ENCODE measurements at places on chromosomes 12 and 14.

DNA sequence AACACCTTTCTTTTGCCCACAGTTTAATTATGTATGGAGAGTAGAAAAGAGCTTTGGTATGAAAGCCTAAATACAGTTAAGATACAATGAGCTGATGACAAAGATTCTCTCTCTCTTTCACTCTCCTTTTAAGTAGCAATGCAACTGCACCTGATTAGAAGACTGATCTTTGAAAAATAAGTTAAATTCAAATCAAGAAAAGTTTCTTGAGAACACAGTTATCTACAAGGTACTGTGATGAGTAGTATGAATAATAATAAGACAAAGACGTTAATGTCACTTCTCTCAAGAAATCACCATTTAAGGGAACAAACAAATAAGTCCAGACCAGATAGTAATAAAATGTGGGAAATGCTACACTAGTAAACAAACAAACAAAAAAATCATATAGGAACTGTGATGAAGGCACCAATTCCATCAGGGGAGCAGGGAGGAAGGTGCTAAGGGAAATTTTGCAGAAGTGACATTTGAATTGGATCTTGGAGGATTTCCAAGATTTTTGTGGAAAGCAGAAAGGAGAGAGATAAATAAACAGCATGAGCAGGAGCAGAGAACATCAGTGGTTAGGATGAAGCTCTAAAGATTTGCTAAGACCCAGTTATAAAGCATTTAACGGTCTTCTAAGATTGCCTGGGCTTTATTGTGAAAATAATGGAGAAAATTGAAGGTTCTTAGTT is 65.2 kb upstream of the STK38L start:
- DNase-seq, result no peak

DNA sequence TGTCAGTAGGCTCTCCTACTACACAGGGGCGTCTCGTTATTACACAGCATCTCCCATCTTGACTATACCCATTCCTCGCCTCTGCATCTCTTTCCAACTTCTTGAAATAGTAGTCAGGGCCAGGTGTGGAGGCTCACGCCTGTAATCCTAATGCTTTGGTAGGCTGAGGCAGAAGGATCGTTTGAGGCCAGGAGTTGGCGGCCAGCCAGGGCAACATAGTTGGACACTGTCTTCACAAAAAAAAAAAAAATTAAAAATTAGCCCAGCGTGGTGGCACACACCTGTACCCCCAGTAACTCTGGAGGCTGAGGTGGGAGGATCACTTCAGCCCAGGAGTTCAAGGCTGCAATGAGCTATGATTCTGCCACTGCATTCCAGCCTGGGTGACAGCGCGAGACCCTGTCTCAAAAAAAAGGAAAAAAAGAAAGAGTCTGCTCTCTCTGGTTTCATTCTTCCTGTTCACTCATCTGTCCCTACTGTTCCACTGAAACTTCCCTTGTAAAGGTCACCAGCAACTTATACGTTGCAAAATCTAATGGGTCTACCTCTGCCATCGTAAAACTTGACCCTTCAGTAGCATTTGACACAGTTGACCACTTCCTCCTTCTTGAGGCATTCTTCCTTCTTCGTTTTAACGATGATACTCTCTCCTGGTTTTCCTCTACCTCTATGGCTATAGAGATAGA is 41.0 kb upstream of the PTGR2 start:
- no peak for DNase-seq

- no peak for DNase-seq
These were observed 903.6 kb upstream of the TMEM132C start for GRCh38 chr12:127363392-127363791.

DNA sequence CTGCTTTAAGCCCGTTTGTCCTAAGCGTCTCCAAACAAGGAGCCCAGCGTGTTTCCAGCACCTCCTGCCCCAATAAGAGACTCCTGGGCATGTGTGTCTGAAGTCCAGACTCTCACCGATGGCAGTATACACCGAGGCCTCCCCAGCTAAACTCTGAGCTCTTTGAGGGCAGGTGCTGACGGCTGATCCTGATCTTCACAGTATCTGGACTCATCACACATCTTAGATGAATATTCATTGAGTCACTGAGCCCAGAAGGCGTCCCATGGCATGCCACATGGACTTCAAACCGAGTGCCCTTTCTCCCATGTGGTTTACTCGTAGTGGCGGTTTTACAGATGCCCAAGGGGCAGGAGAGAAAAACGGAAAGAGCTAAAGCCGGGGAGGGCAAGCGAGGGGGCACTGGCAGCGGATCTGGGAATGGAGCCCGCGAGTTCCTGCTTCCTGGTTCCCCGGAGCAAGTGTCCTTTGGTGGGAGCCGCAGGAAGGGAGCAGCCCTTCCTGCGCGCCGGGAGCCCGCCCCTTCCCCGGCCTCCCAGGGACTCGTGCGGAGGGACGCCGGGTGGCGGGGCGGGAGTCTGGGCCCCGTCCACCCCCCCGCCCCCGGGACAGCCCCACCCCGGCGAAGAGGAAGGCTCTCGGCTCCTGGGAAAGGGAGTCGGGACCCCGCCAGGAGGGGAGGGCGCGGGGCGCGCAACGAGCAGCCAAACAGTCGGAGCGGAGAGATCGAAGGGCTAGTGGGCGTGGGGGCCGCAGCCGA is 585 bp upstream of the TEAD4 start:
- DNase-seq, result peak; percentile 69

DNA sequence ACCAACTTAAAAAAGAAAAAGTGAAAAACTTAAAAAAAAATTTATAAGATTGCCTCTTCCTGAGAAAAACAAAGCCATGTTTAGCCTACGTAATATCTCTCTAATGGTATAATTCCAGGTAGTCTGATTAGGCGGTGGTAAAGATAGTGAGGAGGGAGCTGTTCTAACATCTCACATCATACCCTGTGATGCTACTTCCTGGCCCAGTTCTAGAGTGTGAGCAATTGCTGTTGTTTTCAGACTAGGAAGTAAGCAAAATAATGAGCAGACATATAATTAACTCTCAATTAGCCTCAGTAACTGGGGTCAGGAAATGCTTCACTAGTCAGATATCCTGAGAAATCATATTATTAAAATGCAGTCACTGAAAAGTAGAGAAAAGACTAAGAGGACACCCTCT is 113.9 kb downstream of the PHLDA1 start:
- no peak for DNase-seq

GRCh38 chr14:61337893-61338292 is 16.5 kb downstream of the PRKCH start:
- no peak for DNase-seq

- DNase-seq, result no peak
These were observed 29.0 kb upstream of the NINJ2 start for GRCh38 chr12:692274-692673.

- DNase-seq, result no peak
These were observed 8.6 kb downstream of the PGF start for GRCh38 chr14:74946659-74947281.

DNA sequence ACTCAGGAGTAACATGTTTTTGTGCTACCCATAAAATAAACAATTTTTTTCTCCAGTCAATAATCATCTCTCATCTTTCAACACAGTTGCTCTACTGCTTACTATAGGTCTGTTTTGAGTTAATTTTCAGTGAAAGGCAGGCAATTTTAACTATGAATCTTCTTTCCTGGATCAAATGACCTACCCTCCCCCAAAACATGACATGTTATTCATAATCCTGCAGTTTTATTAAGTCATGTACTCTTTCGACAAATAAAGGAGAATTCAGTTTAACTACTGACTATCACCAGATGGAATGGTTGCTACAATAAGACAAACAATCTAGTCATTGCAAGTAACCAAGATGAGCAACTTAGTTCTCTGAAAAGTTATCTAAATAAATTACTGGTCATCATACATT is 106.0 kb upstream of the FAR2 start:
- no peak for DNase-seq

- DNase-seq, result no peak
These were observed 55.0 kb downstream of the C14orf132 start for GRCh38 chr14:96094211-96094610.

DNA sequence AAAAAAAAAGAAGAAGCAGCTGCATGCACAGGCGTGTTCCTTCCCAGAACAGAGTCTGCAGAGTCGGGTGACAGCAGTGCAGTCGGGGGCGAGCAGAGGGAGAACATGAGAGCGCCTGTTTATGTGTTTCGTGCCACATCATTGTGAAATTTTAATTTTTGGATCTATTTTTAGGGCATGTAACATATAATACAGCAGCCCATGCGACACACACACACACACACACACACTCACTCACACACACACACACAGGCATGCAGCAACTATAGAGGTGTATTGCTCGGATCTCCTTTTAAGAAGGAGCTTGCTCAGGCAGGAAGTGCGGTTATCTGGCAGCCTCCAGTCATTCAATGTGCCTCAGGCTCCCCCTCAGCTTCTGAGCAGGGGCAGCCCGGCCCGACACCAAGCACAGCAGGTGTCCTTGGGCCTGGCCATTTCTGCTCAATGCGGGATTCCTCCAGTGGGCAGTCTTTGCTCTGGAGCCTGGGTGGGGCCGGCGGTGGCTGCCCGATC is 71.8 kb downstream of the ZNF664 start:
- no peak for DNase-seq

DNA sequence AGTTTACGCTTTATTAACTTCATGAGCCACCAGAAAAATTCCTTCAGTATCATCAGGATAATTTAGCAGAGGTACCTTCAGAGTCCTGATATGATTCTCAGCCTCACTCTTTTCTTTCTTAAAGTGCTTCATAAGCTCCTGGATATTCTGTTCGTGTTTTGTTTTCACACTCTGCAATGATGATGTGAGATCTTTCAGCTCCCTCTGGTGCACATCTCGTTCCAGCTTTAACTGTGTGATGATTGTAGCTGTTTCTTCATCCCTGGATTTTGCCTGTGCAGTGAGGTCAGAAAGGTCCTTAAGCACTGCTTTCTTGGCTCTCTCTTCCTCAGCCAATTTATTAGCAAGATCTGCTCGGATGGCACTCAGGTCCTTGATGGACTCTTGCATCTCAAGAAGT is 156.7 kb downstream of the CEP128 start:
- DNase-seq, result no peak

GRCh38 chr12:39300799-39301198 is 142.1 kb downstream of the KIF21A start:
- DNase-seq, result no peak

GRCh38 chr14:35878272-35879150 is 52.4 kb downstream of the BRMS1L start:
- DNase-seq, result no peak

- DNase-seq, result no peak
These were observed 30.5 kb downstream of the PPP2R5C start for GRCh38 chr14:101791919-101792572.

- DNase-seq, result no peak
These were observed 612.4 kb downstream of the NRXN3 start for GRCh38 chr14:78782551-78782950.

DNA sequence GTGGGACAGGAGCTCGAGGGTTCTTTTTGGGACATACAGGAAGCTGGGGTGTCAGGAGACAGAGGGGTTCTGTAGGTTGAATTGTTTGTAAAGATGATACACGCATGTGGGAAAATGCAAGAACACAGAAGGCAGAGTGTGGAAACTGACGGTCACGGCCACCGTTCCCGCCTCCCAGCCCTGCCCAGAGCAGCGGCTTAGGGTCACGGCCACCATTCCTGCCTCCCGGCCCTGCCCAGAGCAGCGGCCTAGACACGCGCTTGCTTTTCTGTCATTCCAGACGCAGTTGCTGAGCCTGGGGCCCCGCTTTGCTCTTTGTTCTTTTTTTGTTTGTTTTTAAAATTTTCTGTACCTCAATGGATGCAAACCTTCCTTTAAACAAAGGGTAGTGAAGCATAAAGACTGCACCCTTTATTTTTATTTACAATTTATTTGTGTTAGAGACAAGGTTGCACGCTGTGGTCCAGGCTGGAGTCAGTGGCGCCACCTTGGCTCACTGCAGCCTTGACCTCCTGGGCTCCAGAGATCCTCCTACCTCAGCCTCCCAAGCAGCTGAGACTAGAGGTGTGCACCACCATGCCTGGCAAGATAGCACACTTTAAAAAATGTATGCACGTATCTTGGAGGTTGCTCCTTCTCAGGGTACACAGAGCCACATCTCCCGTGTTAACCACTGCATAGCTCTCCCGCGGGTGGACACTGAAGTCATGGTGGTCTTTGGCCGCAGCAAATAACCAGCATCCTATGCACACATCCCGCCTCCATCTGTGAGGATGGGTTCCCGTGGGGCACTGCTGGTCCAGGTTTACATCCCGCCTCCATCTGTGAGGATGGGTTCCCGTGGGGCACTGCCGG is 142.3 kb downstream of the ADGRD1 start:
- no peak for DNase-seq

DNA sequence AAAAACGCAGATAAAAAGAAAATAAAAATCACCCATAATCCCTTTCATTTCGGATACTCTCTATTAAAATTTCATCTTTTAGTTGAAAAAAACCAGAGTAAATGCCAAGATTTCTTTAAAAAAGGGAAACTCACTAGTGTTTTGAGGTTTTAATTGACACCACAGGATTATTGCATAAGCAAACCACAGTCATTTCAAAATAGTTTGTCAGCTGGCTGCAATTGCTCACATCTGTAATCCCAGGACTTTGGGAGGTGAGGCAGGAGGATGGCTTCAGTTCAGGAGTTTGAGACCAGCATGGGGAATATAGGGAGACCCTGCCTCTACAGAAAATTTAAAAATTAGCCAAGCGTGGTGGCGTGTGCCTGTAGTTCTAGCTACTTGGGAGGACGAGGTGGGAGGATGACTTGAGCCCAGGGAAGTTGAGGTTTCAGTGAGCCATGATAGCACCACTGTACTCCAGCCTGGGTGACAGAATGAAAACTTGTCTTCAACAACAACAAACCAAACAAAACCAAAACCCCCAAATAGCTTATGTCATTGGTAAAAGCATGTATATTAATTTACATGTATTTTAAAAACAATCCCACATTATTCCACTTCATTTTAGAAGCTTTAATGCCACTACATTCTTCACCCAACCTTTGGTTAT is 48.8 kb downstream of the SYNE2 start:
- DNase-seq, result no peak

GRCh38 chr14:85535991-85536832 is 6.3 kb downstream of the FLRT2 start:
- DNase-seq, result peak; percentile 72

DNA sequence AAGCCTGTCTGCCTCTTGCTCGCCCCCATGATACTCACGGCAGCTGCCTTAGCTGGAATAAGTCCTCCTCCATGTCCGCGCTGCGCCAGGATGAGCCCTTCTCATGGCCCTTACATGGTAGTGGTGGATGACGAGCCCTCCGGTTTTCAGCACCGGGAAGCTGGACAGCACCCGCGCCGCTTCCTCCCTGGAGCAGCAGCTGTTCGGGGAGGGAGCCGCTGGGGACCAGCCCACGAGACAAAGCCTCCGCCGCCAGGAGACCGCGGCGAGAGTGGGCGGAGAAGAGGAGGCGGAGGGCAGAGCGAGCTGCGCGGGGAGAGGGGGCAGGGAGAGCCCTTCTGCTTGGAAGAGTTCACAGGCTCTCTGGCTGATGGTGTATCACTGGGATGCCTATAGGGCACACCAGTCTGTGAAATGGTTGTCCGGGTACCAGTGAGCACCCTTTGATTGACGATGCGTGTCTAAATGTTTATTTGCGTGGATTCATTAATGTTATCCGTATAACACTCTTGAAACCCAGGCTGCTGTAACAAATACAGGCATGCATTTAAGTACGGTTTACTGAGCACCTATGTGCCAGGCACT is at the start of gene SVOP:
Gene SVOP, minus strand, starts transcription at position 273 of the 585 bp plus-strand sequence. Its CDS starts 200 bp downstream, at position 73.
- peak; percentile 70 for DNase-seq

All from HAP-1 (cell line).